ENCODE measurements at places on chromosomes 4 and X.
A peak's percentile ranks its signal among the peaks of the same experiment; 100 is the strongest.

- DNase-seq: no peak
Observed at GRCh38 chrX:10508891-10509290, 111.5 kb downstream of the MID1 start.

DNA sequence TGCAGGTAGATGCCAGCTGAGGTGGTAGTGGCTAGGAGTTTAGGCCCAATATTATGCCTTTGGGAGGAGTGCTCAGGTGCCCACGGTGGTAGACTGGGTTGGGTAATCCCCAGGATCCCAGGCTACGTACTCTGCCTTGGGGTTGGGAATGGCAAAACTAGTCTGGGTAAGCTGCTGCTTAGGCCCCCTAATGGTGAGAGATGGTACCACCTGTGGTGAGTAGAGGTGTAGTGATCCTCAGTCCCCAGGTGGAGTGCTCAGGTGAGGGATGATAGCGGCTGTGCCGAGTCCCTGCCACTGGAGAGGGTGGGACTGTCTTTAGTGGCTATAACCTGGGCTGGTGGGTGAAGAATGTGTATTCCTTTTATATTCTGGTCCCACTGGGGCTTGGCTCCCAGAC, 75.2 kb downstream of the IL1RAPL2 start:
- no peak for DNase-seq

DNA sequence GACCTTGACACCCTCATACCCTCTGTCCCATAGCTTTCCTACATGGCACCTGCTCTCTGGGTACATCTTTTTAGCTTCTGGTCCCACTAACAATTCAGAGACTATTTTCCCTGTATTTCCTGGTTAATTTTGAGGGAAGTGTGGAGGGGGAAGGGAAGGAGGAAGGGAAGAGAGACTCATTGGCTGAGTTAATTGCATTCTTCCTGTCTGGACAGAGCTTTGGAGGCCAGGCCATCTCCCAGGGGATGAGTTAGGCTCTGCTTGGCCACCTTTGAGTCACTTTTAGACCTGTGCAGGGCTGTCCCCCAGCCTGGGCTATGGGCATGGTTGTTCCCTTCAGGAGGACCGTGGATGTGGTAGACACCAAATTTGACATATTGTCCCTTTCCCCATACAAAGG, 167.9 kb upstream of the PGRMC2 start:
- no peak for DNase-seq

DNA sequence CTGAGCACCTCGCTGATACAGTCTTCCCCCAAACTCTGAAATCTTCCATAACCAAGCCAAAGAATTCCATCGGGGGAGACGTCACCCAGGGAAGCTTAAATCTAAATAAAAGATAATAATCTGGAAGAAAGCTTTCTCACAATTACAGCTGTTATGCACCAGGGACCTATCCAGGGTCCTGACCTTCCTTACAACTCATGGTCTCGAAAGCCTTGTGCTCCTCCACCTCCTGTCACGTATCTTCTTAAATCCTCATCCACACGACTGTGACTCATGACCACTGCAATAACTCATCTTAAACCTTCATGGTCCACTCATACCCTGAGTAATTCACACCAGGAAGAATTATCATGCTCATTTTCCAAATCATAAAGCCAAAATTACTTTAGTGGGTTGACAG, 166.8 kb upstream of the FRG1 start:
- DNase-seq: no peak

DNA sequence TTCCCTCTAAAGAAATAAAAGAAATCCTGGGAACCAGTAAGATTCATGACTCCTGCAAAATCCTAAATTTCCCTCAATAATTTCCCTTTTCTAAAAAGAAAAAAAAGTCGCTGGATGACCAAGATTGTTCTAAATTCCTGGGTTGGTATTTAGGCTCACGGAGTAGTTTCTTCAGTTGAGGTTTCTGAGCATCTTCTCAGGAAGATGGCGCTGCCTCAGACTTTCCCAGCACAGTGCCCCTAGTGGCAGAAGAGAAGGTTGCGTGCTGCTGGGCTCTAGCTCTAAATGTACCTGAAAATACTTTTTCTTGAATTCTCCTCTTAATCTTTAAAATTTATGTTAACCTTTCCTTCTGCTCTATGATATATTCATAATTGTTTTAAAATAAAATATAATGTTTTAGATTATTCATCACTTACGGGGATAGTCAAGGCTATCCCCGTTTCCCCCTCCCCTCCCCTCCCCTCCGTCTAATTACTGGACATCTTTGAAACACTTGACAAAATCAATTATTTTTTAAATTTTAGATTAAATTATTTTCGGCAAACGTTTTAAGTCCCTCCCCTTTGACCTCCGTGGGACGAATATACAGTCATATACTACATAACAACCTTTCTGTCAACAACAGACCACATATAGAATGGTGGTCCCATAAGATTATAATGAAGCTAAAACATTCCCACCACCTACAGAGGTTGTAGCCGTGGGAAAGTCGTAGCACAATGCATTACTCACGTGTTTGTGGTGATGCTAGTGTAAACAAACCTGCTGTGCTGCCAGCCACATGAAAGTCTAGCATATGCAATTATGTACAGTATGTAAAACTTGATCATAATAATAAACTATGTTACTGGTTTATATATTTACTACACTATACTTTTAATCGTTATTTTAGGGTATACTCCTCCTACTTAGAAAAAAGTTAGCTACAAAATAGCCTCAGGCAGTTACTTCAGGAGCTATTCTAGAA, 41.0 kb upstream of the GATB start:
- peak; percentile 32 for DNase-seq

GRCh38 chrX:63784902-63785707, at the start of gene ARHGEF9:
Gene ARHGEF9 (minus strand): TSS chrX:63785214. CDS start chrX:63785145, 69 bp downstream.
- no peak for DNase-seq

- DNase-seq: no peak
Observed at GRCh38 chr4:5526080-5526846, 182.1 kb downstream of the EVC2 start.

GRCh38 chr4:40003986-40004385, 26.3 kb upstream of the PDS5A start:
- DNase-seq: no peak

- DNase-seq: no peak
Observed at GRCh38 chr4:77797239-77797638, 21.9 kb downstream of the CNOT6L start.

GRCh38 chrX:24646745-24647182, 383 bp downstream of the PCYT1B start:
- no peak for DNase-seq

DNA sequence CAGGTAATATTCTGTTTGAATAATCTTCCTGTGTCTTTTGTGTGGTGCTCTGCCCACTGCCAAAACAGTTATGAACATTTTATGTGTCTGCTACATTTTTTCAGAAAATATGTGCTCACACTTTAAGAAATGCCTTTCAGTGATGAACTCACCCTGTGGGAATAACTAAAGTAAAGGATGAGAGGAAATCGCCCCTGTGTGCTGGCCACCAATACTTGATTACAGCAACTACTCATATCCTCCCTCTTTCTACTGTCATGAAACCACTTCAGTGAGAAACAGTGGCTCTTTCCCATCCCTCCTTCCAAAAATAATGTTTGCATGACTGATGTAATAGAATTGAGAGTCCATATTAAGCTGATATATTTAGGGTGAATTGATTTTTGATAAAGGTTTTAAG, 900.9 kb downstream of the RAB28 start:
- DNase-seq: no peak

DNA sequence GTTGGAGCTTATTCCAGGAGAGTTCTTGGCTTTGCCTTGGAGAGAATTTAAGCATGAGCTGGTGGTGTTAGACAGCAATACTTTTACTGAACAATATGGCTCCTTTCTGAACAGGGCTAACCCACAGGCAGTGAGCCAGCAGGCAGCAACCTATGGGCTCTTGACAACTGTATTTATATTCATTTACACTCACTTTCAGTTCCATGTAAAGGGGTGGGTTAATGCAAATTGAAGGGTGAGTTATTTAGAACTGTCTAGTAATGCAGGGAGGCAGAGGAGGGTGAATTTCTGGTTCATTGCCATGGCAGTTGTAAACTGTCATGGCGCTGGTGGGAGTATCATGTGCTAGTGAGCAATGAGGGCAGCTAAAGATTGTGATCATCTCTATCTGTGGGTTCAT, 15.7 kb downstream of the FOXR2 start:
- DNase-seq: no peak

DNA sequence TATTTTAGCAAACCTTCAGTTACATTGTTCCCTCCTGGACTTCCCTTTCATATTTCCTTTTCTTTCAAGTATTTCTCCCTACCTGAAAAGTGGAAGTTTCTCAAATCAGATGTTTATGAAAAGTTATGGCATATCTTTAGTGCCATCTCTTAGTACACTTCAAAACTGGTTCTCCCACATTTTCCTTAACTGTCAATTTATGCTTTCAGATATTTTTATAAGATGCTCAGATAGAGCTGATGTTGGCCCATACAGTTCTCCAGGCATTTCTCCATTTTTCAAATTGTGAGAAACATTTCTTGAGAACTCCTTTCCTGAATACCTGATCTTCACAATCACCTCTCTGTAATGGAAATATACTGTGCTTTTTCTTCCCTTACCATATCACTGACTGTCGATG, 32.5 kb upstream of the AP1AR start:
- DNase-seq: no peak

GRCh38 chr4:122617597-122618593, 3.0 kb downstream of the IL21 start:
- DNase-seq: no peak

DNA sequence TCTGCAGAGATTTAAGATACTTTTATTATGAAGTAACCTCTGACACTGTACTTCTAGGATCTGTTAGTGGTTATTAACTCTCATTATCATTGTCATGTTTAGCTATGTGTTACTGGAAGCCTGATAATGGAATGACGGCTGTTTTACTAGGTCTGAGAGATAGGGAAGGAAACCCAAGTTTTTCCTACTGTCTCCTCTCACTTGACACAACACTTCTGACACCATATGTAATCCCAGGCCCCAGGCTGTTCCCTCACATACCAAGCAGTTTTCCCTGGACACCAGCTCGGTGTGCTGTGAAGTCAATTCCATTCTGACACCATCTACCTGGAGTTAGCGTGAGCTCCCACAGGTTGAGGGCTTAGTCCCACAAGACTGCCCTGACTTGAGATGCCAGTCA, 85.6 kb downstream of the ZNF674 start:
- DNase-seq: no peak

DNA sequence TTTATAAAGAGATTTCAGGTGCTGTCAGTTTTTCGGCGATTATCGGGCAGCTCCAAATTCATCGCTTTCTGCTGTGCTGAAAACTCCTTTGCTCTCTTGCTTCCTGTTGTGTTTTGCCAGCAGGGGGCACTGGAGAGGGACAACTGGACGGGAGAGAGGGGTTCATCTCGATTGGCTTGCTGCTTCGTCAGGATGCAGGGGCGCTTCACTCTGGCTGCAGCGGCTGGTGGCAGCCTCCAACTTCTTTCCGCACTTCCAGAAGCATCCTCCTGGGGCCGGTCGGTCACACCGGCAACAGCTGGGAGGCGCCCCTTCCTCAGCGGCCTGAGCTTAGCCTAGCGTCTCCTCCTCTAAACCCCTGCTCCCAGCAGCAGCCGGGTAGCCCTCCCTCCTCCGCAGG, 29.5 kb downstream of the MSL3 start:
- DNase-seq: peak; percentile 46

GRCh38 chr4:180706766-180707165, 1536.4 kb upstream of the TENM3 start:
- no peak for DNase-seq

DNA sequence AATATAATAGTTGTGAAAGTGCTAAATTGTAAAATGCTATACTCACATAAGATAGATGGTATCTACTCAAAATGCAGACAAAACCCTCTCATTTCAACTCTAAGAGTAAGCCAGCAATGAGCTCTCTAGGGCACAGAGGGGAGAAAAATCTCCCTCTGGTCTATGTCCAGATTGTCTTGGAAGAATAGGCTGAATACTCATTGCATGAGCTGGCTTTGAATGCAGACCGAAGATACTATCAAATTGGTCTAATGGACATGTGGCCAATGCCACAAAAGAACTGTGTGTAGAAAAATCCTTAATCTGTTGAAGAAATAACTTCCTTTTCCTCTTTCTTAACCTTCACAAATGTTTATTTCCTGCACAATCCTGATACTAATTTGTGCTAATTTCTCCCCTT, 3.5 kb downstream of the ZXDA start:
- DNase-seq: no peak

DNA sequence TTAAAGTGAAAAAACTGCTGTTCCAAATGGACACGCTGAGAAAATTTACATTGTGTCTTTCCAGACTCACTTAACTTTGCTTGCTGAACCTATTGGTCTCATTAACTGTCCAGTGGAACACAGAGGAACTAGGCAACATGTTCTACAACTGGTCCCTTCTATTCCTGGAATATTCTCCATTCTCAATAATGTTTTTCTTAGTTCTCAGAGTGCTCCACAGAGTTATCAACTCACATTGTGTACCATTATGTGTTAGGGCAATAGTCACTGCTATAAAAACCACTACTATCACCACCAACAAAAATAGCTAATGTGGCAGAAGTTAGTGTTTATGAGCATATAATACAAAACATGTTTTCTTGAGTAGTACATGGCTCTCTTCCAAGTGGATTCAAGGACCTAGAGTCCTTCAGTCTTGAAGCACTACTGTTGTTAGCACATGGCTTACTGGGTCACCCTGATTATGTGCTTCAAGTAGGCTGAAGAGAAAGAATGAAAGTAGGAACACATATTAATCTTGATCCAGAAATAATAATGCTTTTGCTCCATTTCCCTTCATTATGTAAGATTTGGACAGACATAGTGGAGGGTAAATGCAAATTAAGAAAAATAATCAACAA, 865.3 kb upstream of the HS3ST1 start:
- DNase-seq: no peak

DNA sequence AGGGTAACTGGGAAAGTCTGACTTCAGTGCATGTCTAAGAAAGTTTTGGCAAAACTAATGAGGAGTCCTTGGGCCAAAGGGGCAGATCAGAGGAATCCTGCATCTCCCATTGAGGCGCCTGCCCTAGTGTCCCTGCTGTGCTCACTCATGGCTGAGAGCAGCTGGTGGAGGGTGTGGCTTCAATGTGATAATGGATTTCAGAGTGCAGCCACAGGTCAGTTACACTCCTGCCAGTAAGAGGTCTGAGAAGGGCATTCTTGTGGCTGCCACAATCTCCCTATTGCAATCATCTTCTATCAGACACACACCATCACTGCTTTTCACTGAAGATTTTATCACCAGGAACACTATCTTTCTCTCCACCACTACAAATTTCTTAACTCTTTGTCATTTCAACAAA, 457.1 kb downstream of the MID1IP1 start:
- no peak for DNase-seq

DNA sequence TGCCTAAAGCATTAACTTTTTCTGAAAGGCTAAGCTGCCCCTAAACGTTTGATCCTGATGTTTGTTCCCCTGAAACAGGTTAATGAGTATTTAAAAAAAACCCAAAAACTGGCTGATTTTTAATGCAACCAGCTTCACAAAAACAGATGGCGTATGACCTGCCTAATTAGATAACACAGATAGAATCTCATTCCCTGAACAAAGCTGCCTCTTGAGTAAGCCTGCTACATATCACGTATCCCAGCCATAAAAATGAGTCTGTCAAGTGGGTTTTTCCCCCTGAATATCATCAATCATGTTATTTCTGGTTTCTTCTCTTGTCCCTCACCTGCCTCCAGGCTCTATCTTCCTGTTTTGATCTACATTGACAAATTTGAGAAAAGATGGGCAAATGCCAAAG, 154.2 kb upstream of the FAM9B start:
- DNase-seq: no peak

All from stimulated activated CD8-positive, alpha-beta memory T cell treated with anti-CD3 and anti-CD28 coated beads, Interleukin-7, amount 100 ng/mL, for 24 hours (primary cell).